ENCODE measurements at places on chromosomes 4 and X.

- no peak for DNase-seq
These were observed 960 bp downstream of the TRPC3 start for GRCh38 chr4:121950680-121951520.

GRCh38 chr4:13633671-13634070, 6.1 kb upstream of the BOD1L1 start:
- no peak for DNase-seq

DNA sequence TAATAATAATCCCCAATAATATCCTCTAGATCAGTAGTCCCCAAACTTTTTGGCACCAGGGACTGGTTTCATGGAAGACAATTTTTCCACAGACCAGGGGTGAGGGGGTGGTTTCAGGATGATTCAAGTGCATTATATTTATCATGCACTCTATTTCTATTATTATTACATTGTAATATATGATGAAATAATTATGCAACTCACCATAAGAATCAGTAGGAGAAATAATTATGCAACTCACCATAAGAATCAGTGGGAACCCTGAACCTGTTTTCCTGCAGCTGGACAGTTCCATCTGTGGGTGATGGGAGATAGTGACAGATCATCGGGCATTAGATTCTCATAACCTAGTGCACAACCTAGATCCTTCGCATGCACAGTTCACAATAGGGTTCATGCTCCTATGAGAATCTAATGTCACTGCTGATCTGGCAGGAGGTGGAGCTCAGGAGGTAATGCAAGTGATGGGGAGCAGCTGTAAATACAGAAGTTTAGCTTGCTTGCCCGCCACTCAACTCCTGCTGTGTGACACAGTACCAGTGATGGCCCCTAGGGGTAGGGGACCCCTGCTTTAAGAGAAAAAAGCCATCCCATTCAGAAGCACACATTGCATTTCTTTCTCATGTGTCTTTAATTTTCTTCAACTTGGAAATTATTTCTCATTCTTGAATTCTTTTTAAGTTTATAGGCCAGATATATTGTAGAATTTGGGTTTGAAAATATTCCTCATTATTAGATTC, 16.0 kb upstream of the SH3RF1 start:
- peak; percentile 14 for DNase-seq

DNA sequence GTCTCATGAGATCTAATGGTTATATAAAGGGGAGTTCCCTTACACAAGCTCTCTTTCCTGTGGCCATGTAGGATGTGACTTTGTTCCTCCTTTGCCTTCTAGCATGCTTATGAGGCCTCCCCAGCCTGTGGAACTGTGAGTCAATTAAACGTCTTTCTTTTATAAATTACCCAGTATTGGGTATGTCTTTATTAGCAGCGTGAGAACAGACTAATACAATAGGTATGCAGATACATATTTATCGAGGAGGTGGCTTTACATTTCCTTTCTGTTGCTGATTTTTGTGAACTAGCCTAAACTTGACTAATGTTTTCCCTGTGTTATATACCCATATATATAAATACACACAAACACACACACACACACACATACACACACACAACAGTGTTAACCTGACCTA, 80.2 kb downstream of the VCX2 start:
- no peak for DNase-seq

GRCh38 chr4:117949621-117950020, 84.7 kb upstream of the NDST3 start:
- no peak for DNase-seq

GRCh38 chrX:24148535-24149350, 786 bp upstream of the ZFX start:
- peak; percentile 55 for DNase-seq
